ENCODE measurements at places on chromosomes 5 and 9. TPM values are rescaled to one million over a fixed set of nuclear protein-coding genes. Genes with fewer than 3 reads are reported as not detected.

Gene PCDHGA5
- total RNA-seq, result 0.78 TPM

Gene KIF12
- 0.97 TPM for total RNA-seq

Gene LCN2
- not detected for total RNA-seq

Gene CD274
- 29.7 TPM for total RNA-seq

Gene OR1Q1
- not detected for total RNA-seq

Measured in endothelial cell of umbilical vein (primary cell).